Activated T-helper 9 cell treated with anti-CD3 and anti-CD28 coated beads, Interleukin-2, amount 50 U/mL, for 16 hours (primary cell): ENCODE measurements at places on chromosomes 5 and 9.

- no peak for DNase-seq
Measured at GRCh38 chr5:177458912-177459350, 12.3 kb downstream of the PRR7 start.

DNA sequence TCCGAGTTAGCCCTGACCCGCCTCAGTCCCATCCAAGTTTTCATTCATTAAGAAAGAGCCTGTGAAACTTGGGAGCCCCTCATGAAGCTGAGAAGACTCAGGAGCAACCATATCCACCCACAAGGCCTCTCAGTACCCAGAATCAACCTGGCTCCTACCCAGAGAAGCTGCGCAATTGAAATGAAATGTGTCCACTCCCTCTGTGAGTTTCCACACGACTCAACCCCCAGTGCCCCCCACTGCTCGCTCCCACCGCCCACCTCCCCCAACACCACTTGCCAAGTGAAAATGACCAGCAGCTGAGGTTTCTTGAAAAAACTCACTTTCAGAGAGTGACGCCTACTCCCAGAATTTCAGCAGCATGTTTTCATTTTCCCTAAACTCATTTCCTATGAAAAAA, 104.6 kb downstream of the CDK5RAP2 start:
- no peak for DNase-seq

DNA sequence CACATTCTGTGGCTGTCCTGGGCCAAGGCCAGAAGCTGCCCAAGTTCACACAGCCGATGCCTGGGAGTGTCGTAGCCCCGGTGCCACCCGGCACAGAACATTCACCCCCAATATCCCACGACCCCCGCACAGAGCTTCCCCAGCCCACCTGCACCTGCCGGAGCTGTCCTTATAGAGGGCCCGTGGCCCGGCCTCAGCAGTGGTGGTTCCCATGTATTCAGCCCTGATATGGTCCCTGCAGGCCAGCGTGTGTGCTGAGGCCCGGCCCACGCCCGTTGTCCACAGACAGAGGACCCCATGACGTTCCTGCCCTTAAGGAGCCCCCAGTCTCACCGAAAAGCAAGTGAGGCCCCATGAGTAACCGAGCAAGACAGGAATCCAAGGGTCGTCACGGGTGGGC, 5.3 kb upstream of the GFI1B start:
- no peak for DNase-seq

GRCh38 chr5:36073595-36074216, 7.0 kb upstream of the UGT3A2 start:
- no peak for DNase-seq

- no peak for DNase-seq
Measured at GRCh38 chr5:175162036-175162435, 281.9 kb downstream of the DRD1 start.

DNA sequence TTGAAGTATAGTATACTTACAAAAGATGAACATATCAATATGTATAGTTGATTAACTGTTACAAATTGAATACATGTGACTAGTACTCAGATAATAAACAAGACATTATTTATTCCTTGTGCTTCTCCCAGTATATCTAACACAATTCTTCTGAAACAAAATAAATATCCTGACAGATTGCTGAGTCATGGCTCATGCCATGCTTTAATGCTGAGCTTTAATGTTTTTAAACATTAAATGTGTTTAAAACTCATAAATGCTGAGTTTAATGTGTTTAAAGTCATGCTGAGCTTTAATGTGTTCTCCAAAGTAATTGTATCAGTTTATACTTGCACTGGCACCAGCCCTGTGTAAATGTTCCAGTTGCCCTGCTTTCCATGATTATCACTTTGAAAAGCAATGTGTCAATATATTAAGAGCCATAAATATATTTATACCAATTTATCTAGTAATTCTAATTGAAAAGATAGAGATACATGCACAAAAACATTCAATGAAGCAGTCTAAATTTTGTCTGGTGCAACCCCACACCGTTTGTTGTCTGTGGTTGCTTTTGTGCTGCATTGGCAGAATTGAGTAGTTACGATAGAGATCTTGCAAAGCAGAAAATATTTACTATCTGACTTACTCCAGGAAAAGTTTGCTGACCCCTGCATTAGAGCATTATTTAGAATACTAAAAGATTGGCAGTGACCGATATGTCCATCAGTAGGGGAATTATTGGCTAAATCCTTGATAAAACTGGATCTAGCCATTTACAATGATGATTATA, 15.7 kb downstream of the KIAA1958 start:
- no peak for DNase-seq

- no peak for DNase-seq
Measured at GRCh38 chr5:172852490-172853354, 18.7 kb downstream of the ERGIC1 start.
